MM.1S (cell line): ENCODE measurements at places on chromosomes 4 and X.

GRCh38 chr4:148442832-148443511 lies 758 bp upstream of the NR3C2 start:
- no peak for DNase-seq

DNA sequence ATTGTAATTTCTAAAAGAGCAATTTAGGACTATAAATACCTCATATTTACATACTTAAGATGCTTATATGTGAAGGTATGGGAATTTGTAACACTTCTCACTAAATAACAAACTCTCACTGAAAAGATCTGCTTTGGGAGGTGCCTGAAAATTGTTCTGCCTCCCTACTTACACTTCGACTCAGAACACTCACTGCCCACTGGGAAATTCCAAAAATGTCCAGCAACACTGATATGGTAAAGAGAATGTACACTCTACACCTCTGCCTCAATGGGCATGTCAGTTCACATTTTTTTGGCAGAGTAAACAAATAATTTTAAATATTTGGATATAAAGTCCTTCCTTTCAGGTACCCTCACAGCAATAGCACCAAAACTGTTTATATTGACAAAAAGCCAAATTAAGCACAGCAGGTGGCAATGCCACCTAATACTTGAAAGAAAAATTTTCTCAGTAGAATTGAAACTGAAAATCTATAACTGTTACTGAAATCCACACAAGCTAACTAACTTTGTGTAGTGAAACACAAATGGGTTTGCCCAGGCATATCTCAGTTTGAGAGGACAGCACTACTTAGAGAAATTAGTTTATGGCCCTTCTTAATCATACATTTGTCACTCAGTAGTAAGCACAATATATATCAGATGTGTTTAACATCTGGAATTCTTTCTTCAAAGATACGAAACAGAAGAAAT lies 67.1 kb downstream of the PRDM5 start:
- DNase-seq = peak; percentile 90

DNA sequence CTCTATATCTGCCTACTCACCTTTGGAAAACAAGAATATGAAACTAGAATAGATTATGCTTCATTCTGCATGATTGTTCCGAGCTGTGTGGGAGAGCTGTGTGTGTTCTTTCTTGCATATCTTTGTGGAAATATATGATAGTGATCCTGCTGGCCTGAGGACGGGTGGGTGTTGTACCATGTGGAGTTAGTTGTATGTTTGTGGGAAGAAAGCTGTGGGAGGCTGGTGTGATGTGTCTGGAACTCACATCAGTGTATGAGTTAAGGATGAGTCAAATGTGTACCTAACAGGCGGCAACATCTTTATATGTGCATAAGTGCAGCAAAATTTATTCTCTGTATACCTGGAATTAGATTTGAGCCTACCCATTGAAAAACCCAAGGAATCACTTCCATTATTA lies 208.1 kb upstream of the ADGRL3 start:
- DNase-seq = no peak

DNA sequence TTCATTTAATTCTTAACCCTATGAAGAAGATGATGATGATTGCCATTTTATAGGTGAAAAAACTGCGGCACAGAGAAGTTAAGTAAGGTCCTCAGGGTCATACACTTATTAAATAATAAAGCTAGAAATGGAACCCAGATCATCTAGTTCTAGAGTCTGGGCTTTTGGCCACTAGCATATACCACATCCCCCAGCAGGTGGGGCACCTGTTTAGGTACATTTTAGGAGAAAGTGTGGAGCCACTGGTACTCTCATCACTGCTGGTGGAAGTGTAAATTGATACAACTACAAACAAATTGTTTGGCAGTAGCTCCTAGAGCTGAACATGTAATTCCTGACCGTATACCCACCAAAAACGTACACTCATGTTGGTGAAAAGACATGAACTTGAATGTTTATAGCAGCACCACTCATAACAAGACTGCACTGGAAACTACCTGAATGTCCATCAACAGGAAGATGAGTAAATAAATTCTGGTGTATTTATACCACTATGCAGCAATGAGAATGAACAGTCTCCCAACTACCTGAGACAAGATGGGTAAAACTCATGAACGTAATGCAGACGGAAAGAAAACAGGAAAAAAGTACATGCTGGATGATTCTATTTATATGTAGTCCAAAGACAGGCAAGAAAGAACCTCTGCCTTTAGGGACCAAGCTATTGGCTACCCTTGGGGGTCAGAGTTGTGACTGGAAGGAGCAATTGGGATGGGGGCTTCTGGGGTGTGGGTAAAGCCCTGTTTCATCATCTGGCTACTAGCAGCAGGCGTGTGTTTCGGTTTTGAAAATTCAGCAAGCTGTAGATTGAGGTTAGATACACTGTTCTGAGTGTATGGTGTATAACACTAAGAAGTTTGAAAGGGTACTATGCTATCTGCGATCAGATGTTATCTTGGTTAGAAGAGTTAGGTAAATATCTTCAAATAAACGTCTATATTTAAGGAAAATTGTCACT lies 72.3 kb upstream of the ADGRG2 start:
- DNase-seq = no peak

GRCh38 chr4:74055096-74055495 lies 16.6 kb upstream of the CXCL3 start:
- DNase-seq = no peak

DNA sequence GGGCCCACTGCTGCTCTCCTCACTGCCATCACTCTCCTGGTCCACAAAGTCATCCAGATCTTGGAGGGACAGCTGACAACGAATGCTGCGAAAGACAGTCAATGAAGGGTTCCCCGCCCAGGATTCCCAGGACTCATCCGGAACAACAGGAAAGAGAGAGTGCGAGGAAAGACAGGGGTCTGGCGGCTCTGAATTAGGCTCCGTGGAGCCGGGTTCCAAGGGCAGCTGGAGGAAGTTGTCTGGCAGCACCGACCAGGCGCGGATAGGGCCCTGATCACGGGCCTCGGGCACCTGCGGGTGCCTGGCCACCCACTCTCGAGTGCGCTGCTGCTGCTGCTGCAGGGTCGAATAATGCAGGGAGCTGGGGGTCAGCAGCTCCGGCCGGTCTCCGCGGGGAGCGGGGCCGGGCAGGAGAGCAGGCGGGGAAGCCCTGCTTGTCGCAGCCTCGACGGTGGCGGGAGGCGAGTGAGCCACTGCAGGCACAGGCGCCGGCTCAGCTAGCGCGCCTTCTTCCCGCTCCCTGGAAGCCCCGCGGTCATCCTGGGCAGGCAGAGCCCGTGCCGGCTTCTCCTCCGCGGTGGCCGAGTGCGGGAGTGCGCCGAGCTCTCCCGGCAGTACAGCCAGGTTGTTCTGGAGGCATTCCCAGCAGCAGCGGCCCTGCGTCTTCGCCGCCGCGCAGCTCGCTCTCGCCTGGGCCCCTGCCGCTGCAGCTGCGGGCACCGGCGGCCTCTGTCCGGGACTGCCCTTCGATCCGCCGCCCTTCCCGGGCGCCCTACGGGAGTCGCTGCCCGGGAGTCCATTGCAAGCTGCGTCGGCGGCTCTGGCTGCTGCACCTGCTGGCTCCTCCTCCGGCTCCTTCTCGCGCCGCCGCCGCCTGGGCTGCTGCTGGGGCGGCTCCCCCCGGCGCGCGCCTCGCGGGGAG lies 1.1 kb downstream of the SOWAHB start:
- peak; percentile 47 for DNase-seq

DNA sequence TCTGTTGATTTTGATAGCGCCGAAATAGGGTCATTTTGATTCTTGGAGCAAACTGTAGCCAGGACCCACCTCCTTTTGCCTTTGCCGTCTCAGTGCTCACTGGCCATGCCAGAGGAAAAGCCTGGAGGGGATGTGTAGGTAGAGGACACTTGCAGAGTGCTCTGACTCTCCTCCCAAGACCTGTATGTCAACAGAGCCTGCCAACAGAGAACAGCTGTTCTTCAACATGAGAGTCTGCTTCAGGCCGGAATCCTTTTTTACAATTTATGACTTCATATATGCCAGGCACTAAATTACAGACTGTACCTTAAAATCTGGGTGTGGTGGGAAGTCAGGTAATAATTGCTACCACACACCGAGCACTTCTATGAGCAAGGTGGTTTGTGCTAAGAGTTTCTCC lies 94.2 kb downstream of the KDR start:
- no peak for DNase-seq

DNA sequence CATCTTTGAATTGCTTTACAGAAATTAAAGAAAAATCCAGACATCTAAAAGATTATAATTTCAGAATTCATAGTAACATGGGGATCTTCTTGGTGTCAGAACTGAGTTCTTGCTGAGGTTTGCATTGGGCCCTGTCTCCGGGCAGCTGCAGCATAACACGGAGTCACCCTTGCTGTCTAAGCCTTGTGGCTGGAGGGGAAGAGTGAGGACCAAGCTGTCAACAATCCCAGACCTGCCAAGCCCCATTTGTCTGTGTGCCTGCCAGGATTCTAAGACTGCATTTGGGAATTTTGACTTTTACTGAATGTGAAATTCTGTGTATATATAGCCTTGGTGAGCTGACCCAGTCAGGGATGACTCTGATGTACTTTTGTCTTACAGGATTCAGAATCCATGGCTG lies 25.2 kb upstream of the NAP1L5 start:
- no peak for DNase-seq

- no peak for DNase-seq
Observed at GRCh38 chrX:703466-703865, 72.9 kb downstream of the SHOX start.

DNA sequence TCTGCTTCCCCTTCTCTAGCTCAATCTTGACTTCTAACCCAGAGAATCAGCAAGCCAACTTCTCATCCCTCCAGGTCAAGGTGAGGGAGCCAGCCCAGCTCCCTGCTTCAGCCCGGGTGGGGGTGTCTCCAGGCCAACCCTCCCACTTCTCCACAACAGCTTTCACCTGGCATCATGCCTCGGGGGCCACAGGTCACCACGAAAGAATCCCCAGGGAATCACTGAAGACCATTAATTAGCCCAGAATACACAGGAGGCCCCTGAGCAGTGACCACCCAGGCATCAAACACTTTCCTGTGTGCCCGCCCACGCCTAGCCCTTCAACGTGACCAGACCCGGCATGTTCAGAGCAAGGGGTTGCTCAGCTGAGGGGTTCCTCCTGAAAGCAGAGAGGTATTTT lies 646.7 kb downstream of the BCOR start:
- no peak for DNase-seq

GRCh38 chr4:114729068-114729738 lies 130.6 kb downstream of the UGT8 start:
- no peak for DNase-seq

DNA sequence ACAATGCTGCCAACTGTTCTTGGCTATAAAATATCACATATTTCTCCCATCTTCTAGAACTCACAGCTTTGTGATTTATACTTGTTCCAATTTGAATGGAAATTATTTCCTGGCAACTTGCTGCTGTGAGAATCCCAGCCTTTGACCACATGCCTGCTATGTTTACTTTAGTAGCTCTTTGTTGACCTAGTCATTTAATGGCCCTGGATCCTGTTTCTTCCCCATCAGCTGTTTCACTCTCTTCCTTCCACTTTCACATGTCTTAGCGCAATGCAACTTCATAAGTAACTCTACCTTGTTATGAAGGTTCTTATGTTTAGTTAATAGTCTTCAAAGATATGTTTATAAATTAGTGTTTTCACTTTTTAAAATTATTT lies 1973.6 kb upstream of the AGA start:
- no peak for DNase-seq

DNA sequence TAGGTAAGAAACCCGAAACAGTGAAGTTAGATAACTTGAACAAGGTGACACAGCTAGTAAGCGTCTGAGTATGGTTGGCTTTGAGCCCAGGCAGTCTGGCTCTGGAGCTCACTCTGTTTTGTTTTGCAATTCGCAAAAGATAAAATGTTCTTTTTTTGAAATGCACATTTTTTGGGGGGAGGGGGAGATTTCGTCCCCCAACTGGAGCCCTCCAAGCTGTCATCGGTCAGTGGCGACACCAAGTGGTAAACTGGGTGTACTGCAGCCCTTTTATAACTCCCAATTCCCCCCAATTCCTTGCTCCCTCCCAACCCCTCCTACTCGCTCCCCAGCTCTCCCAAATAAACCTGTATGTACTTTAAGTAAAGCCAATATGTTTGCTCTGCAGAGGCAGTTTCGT lies 2.8 kb upstream of the CLCN5 start:
- DNase-seq = peak; percentile 21

GRCh38 chrX:104195013-104195412 lies 28.8 kb downstream of the FAM199X start:
- no peak for DNase-seq

DNA sequence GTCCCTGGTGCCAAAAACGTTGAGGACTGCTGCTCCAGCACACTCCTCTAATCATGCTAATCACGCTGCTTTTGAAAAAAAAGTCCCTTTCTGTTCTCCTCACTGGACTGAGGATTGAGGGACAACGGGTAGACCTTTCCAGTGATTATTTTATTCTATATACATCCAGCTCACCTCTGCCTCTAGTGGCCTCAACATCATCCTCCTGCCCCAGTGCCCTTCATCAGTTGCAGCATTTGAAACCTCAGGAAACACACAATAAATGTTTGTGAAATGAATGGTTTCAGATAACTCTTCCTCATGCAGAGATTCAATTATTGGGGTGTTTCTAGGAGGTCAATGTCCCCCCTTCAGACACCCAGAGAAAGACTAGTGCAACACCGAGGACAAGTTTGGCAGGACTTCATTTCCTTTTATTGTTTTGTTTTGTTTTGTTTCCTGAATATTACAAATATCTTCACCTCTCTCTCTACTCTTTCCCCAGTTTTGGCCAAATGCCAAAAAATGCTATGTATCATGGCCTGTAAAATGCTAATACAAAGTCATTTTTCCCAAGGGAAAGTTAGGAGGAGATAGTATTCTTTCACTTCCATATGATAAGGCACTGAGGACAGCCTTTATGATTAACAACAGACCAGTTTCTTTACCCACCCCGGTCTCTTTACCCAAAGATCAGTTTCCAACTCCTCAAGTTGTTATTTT lies 460.1 kb upstream of the SLIT2 start:
- no peak for DNase-seq

GRCh38 chrX:42195506-42195905 lies 272.2 kb upstream of the CASK start:
- DNase-seq = no peak

GRCh38 chrX:14618177-14618965 lies 89.0 kb downstream of the GLRA2 start:
- DNase-seq = no peak

GRCh38 chr4:2891294-2891693 lies 47.6 kb downstream of the ADD1 start:
- no peak for DNase-seq

- no peak for DNase-seq
Observed at GRCh38 chr4:3251691-3252479, 2.9 kb downstream of the MSANTD1 start.

- no peak for DNase-seq
Observed at GRCh38 chrX:19063030-19063429, 59.2 kb downstream of the ADGRG2 start.

GRCh38 chr4:15551740-15552446 lies 82.2 kb downstream of the CC2D2A start:
- DNase-seq = no peak

DNA sequence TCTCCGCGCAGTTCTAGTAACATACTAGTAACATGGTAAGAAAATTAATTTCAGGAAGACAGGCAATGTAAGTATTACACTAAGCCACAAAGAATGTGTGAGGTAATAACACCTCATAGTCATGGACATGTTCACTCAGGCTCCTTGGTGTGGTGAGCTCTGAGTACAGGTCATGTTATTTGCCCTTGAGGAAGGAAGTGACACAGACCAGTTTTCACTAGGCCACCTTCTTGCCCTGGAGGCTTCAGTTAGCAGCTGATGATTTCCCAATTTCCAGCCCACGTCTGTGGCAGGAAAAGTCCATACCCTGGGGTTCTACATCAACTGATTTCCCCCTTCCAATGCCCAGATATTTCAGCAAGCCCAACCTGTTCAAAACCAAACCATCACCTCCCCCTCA lies 6.7 kb downstream of the APOO start:
- no peak for DNase-seq
